ENCODE measurements at places on chromosomes 7 and 10.

DNA sequence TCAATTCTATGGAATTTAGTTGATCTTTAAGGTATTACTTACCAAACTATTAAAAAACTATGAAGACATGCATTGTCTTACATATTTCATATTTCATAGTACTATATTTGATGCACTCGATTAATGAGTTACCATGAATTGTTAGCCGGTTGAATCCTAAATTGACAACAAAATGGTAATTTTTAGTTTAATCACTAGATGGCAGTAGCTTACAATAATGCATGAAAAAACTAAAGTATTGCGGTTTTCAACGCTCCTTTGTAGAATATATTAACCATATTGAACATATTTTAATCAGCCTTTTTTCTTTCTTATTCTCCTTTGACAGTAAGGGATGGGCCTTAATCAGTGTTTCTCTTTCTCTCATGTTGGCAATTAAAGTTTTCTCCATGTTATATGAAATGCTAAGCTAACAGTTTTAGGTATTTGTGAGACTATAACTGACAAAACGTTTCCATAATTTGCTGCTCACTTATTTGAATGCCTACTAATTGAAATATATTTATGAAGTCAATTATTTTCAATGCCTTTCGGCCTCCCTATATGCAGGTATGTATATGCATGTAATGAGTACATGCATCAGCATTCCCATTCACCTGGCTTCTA is 48.5 kb upstream of the ARL4A start:
- peak; percentile 50 for DNase-seq

- DNase-seq: no peak
Observed at GRCh38 chr10:21467633-21468032, 57.8 kb downstream of the SKIDA1 start.

- no peak for DNase-seq
Observed at GRCh38 chr7:147756300-147756699, 834.3 kb upstream of the C7orf33 start.

DNA sequence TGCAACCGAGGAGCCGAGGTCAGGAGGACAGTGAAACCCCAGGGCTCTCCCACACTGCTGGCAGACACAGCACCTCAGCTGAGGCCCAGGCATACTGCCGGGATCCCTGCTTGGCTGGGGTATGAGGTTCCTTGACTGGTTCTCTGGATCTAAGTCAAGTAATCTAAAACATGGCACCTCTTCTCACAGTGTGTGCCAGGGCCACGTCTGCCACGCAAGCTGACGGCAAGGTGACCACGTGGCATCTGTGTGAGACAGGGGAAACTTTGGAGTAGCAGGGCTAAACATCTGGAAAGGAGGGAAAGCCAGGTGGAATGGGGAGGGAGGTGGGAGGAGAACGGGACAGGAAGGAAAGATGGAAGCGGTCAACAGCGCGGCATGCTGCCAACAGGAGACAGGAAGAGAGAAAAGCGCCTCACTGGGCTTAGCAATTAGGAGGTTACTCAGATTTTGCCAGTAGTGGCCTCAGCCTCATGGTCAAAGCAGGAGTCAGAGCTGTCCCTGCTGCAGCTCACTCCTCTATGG is 103.7 kb downstream of the CXCL12 start:
- DNase-seq: no peak

- DNase-seq: no peak
Observed at GRCh38 chr10:3619241-3619640, 165.8 kb downstream of the KLF6 start.

DNA sequence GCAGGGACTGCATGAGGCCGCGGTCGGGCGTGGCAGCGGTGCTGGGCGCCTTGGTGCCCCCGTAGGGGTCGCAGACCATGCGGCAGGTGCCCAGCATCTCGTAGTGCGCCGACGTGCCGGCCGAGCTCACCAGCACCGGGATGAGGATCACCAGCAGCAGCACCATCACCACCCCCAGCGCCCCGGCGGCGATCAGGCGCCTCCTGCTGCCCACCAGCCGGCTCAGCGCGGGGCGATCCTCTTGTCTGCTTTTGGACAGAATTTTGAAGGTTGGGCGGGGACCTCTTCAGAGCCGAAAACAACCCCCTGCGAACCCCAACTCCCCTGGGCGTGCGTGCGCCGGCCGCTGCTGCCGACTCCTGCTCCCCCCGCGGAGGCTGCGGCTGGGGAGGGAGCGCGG is 779 bp downstream of the C1QL3 start:
- peak; percentile 11 for DNase-seq

GRCh38 chr10:124262234-124262865 is 156.4 kb downstream of the OAT start:
- DNase-seq: no peak

GRCh38 chr7:42883950-42884349 is 27.9 kb downstream of the C7orf25 start:
- DNase-seq: no peak

GRCh38 chr10:116444527-116445142 is 17.0 kb downstream of the PNLIPRP3 start:
- DNase-seq: peak; percentile 23

GRCh38 chr7:151390598-151391357 is 19.1 kb downstream of the WDR86 start:
- no peak for DNase-seq

DNA sequence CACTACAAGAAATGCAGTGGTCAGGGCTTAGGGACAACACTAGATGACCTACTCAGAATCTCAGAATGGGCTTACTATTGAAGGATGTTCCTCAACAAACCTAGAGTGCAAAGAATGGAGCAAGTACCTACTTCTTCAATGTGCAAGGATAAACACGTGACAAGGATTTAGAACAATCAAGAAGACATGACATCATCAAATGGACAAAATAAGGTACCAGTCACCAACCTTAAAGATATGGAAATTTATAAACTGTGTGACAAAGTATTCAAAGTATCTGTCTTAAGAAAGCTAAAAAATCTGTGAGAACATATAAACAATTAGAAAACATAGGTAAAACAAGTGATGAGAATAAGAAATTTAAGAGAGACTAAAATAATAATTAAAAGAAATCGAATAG is 656.1 kb downstream of the ZWINT start:
- DNase-seq: no peak

GRCh38 chr10:131452926-131453720 is 141.6 kb upstream of the TCERG1L start:
- no peak for DNase-seq

GRCh38 chr7:47640265-47640664 is 58.4 kb upstream of the TNS3 start:
- DNase-seq: no peak

DNA sequence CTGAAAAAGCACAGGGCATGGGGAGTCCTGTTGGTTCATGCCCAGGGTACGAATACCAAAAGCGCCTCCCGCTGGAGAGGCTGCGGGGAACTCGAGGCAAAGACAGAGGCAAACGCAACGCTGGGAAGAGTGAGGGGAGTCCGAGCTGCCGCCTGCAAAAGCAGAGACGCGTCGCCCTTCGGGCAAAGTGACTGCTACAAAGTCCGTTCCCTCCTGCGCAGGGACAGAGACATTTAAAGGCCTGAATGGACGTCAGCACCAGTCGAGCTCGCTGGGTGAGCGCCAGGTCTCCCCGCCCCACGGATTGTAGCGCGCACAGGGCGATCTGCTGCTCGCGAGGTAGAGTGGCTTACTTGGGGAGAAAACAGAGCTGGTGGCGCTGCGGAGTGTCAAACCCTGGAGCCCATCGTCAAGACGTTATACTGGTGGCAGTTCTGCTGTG is 732.8 kb downstream of the ZWINT start:
- no peak for DNase-seq

GRCh38 chr7:38424750-38425463 is 151.5 kb upstream of the TARP start:
- no peak for DNase-seq

DNA sequence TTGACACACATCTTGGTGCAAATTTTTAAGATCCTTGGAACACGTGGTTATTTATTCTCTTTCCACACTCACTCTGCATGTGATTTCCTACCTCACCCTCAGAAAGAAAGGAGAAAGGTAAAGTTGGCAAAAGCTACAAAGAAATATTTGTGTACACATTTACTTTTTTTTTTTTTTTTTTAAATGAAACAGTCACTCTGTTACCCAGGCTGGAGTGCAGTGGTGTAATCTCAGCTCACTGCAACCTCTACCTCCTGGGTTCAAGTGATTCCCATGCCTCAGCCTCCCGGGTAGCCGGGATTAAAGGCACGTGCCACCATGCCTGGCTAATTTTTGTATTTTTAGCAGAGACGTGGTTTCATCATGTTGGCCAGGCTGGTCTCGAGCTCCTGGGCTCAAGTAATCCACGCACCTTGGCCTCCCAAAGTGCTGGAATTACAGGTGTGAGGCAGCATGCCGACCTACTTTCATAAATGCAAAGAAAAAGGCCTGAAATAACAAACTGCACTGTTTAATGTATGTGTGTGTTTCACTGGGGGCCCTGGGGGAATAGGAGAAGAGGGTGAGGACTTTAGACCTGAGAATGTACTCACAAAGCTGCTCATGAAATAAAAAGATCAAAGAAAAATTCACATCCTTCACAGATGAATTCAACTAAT is 71.6 kb upstream of the GRID1 start:
- DNase-seq: no peak

DNA sequence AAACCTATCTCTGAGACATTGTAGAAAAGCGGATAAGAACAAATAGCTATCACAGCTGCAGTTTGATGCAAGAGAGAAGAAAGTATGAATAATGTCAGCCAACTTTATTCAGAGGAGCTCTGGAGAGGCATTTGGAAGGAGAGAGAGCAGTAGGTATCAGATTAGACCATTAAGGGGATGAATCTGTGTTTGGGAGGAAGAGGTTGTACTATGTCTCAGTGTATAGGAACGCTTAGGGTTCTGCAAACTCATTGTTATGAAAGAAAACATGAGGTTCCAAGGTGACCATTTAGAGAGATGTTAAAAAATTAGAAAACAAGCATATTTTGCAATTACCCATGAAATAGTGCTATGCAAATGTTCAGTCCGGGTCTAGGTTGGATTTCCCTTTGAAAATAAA is 207.5 kb upstream of the GNAI1 start:
- DNase-seq: no peak

DNA sequence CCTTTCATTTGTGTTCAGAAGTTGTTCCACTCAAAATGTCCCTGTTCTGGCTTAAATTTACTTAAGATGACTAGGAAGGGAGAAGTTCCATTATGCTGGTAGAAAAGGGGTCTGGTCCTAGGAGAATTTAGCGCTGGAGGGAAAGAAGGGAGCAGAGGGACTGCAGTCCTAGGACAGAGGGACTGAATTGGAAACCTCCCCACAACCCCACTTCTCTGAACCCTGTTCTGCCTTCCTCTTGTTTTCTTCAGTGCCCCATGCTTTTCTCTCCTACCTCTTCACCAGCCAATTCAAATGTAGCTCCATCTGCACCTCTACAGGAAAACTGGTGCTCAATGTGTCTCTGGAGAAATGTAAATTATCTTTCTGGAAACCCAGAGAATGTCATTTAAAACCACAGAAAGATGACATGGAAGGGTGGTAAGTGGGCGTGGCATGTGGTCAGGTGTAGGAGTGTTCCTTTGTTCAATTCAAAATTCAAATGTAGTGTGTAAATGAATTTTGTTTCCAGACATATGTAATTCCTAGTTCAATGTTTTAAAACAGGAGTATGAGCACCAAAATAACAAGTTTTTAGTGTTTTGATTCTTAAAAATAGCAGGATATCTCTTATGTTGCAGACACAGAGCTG is 24.0 kb upstream of the RHOBTB1 start:
- no peak for DNase-seq

DNA sequence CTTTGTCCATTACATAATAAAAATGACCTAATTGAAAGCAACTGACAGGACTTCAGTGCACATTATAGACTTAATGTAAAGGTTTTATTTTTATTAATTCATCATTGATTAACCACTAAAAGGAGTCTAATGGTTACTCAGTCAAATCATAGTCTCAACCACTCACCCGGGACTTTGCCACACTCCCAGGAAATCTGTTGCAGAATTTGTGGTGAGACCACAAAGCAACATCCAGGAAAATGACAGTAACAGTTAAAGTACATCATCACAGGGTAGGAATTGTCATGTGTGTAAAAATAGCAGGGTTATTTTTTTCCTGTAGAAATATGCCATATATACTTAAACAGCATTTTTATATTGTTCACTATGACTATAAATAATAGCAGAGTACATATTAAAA is 6.3 kb upstream of the HGF start:
- peak; percentile 75 for DNase-seq

DNA sequence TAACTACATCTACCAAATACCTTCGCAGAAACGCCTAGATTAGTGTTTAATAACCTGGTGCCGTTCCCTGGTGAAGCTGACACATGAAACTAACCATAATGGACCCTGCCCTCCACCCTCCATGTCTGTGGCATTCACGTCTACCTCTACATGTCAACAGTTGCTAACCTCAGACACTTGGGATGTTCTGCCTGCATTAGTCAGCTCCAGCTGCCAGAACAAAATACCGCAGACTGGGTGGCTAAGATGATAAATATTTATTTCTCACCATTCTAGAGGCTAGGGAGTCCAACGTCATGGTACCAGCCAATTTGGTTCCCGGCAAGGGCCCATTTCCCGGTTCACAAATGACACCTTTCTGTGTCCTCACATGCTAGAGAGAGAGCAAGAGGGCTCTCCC is 118.5 kb upstream of the CHST15 start:
- DNase-seq: peak; percentile 98

DNA sequence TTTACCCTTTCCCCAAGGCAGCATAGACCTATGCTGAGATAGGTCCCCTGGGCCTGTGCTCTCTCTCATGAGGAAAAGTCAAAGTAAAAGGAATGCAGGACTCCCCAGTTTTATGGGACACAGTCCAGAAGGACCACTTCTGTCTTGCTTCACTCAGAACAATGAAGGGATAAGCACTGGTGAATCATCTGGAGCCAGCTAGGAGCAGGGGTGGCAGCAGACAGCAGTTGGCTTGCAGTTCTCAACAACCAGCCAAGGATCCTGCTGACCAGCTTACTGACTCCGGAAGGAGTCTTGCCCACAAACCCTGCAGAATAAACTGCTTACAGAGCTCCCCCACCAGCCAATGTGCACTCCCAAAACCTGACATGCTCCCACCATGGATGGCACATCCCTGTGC is 152.1 kb upstream of the GHITM start:
- DNase-seq: no peak

DNA sequence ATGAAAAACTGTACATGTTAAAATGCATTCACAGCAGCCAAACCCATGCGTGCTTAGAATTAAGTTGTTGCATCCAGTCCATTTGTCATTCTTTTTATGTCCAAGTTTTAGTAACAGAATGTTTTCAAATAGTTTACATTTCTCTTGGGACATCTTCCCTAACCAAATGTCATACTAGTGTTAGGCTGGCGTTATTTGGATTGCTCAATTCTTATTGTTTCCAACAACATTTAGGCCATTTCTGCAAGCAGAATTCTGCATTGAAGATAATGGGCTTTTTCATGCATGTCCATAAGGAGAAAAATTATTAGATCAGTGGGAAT is 203.0 kb downstream of the HIBADH start:
- DNase-seq: peak; percentile 38

GRCh38 chr10:32349199-32349585 is 2.2 kb upstream of the EPC1 start:
- no peak for DNase-seq
